T-cell (primary cell): ENCODE measurements at places on chromosomes 16 and 17. TPM values are rescaled to one million over a fixed set of nuclear protein-coding genes. Genes with fewer than 3 reads are reported as not detected.

SHISA9 gene
- not detected for total RNA-seq

GRCh38 chr16:23420011-23420410 is 33.0 kb downstream of the COG7 start:
- H3K27ac ChIP-seq = no peak overlapping the region
- H3K36me3 ChIP-seq = peaks cover 54% of the 10 kb centered on the region
- no peak overlapping the region for H3K4me3 ChIP-seq
- DNase-seq = no peak
- H3K27me3 ChIP-seq = no peaks in the 10 kb centered on the region

GRCh38 chr16:50591800-50592771 is 43.9 kb downstream of the NKD1 start:
- H3K27me3 ChIP-seq = no peaks in the 10 kb centered on the region
- DNase-seq = no peak
- no peak overlapping the region for H3K27ac ChIP-seq
- peaks cover 18% of the 10 kb centered on the region for H3K4me1 ChIP-seq

PTX4 gene
- not detected for total RNA-seq

- no peaks in the 10 kb centered on the region for H3K4me1 ChIP-seq
- DNase-seq = peak; percentile 32
- no peak overlapping the region for H3K4me3 ChIP-seq
- no peaks in the 10 kb centered on the region for H3K27me3 ChIP-seq
- H3K27ac ChIP-seq = no peak overlapping the region
- peaks cover 21% of the 10 kb centered on the region for H3K36me3 ChIP-seq
These were observed 7.9 kb downstream of the ENGASE start for GRCh38 chr17:79082311-79083190.

DNA sequence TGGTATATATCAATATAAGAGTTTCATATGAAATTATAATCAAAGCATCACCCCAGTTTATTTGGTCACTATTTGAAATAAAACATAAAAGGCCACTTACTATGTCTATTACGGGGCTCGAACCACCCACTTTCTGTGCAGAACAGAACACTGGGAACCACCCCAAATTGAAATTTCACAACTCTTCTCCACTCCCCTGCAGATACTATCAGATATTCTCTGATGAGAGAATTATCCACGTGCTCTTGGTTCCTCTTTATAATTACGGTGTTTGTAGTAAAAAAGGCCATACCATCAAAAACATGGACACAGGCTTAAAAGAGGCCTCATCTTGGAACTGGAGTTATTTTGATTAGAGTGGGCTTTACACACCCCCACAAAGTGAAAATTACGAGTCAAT is 82.8 kb downstream of the WDR59 start:
- peaks cover 5% of the 10 kb centered on the region for H3K36me3 ChIP-seq
- H3K4me3 ChIP-seq = no peak overlapping the region
- no peak for DNase-seq
- H3K27ac ChIP-seq = no peak overlapping the region
- no peaks in the 10 kb centered on the region for H3K27me3 ChIP-seq
- no peaks in the 10 kb centered on the region for H3K4me1 ChIP-seq

UTS2R gene
- total RNA-seq = not detected
